ENCODE measurements at places on chromosomes 13 and 19. TPM values are rescaled to one million over a fixed set of nuclear protein-coding genes. Genes with fewer than 3 reads are reported as not detected.

CPB2 gene
- polyA plus RNA-seq = not detected

ZNF567 gene
- 3.8 TPM for polyA plus RNA-seq

APOC1 gene
- polyA plus RNA-seq = 11.9 TPM

CLEC4M gene
- polyA plus RNA-seq = not detected

SIGLEC7 gene
- polyA plus RNA-seq = not detected

THSD8 gene
- polyA plus RNA-seq = not detected

TNNT1 gene
- 21.5 TPM for polyA plus RNA-seq

KCNN1 gene
- polyA plus RNA-seq = 0.05 TPM

ZBTB32 gene
- polyA plus RNA-seq = not detected

ZNF709 gene
- polyA plus RNA-seq = 0.41 TPM

GNA15 gene
- 57.1 TPM for polyA plus RNA-seq

EMC10 gene
- 41.8 TPM for polyA plus RNA-seq
